ENCODE measurements at places on chromosomes 12 and 14.

GRCh38 chr12:114638790-114639435 is 45.1 kb downstream of the TBX3 start:
- no peak for DNase-seq

DNA sequence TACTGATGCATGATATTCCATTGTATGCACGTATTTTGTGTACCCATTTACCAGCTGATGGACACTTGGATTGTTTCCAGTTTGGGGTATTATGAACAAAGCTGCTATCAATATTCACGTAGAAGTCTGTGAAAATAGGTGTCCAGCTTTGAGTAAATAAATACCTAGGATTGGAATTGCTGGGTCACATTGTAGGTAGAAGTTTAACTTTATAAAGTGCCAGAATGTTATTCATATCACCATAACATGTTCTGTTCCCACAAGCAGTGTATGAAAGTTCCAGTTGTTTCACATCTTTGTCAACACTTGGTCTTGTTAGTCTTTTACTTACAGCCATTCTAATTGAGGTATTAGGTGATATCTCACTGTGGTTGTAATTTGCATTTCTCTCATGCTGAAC is 108.0 kb upstream of the METAP2 start:
- DNase-seq: no peak

DNA sequence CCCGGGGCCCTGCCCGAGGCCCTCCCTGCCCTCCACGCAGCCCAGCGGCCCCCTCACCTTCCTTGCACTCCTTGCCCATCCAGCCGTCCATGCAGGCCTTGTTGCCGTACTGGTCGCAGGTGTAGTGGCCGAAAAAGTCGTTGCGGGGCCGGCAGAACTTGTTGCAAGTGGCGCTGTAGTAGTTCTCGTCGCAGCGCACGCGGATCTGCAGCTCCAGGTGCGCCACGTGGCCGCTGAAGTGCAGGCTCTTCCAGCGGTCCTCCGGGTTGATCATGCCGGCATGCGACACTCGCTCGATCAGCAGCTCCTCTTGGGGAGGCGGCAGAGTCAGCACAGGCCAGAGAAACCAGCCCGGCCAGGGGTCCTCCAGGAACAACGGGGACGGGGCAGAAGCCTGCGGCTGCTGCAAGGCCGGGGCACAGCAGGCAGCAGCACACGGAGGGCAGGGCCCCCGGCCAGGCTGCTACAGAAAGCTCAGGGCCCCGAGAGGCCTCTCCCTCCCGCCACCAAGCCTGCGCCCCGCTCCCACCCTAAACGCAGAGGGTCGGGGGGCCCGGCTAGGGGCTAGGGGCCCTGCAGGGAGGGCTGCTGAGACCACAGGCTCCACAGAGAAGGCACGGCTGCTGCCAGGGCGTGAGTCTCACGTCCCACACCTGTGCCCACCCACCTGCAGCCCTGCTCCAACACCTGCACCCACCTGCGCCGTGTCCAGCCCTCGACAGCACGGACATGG is 12.7 kb downstream of the JAG2 start:
- no peak for DNase-seq

DNA sequence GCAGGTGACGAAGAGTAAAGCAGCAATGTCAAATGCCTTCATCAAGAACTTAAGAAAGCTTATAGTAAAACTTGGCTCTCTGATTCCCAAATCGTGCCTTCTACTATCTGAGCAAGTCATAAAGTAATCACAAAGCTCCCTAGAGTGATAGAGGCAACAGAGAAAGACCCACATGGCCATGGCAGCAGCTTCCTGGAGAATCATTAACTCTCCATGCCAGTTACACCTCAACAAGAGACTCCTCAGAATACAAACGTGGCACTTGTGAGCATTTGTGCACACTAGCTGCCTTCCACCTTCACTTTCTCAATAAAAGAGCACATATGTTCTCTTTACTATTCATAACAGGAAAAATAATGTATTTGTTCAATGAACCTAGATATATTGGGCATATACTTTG is 48.0 kb downstream of the PLCZ1 start:
- DNase-seq: no peak

GRCh38 chr12:104712477-104712876 is 245.6 kb downstream of the SLC41A2 start:
- no peak for DNase-seq

GRCh38 chr12:117980616-117981015 is 11.8 kb upstream of the KSR2 start:
- no peak for DNase-seq

- DNase-seq: no peak
Measured at GRCh38 chr14:61466905-61467280, 145.5 kb downstream of the PRKCH start.

DNA sequence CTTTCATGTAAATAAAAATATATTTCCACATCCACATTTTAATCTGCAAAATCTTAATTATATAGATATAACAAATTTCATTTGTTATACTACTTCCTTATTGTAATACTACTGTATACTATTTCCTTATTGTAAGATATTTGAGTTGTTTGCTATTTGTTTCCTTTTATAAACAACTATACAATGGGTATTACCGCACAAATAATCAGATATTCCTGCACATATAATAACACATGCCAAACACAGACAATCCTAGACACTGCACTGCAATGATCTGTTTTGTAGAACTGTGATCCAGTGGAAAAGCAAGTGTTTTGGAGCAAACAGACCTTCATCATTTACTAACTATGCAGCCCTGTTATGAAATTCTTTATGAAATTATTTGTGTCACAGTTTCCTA is 30.5 kb downstream of the PRKD1 start:
- no peak for DNase-seq

GRCh38 chr12:128959901-128960300 is 106.6 kb downstream of the GLT1D1 start:
- DNase-seq: no peak

DNA sequence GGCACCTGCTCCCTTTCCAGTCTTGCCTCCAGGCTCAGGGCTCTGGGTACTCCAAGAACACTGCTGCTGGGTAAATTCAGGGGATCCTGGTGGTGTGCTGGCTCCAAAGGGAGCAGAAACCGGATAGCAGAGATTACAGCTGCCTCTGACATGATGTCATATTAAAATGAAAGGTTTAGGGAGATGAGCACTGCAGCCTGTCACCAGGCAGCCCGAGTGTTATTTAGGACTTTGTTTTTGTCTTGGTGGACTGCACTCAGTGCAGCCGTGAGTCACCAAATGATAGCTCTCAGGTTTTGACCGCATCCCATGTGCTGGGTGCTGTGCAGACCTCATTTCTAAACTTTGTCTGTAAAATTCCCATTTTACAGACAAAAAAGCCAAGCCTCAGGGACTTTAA is 266.0 kb upstream of the CRY1 start:
- peak; percentile 33 for DNase-seq

GRCh38 chr12:109879351-109880042 is 844 bp downstream of the GLTP start:
- DNase-seq: no peak

GRCh38 chr12:76571256-76571655 is 11.7 kb upstream of the OSBPL8 start:
- no peak for DNase-seq

DNA sequence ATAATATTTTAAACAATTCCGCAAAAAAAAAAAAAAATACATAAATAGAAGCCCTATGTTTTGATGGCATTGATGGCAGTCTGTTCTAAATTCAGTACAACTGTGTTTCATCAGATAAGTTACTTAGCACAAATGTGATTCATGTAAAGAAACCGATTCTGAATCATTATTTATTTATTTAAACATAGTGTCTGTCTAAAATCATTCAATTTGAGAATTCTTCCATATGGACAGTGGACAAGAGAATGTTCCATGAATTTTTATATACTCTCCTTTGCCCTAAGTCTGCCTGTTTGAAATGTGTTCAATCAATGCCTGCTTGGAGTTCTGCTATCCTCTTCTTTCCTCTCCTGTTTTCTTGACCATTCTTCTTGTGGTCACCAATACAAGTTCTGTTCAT is 126.5 kb downstream of the PDE3A start:
- DNase-seq: no peak

- no peak for DNase-seq
Measured at GRCh38 chr14:53621433-53621832, 335.2 kb downstream of the BMP4 start.

DNA sequence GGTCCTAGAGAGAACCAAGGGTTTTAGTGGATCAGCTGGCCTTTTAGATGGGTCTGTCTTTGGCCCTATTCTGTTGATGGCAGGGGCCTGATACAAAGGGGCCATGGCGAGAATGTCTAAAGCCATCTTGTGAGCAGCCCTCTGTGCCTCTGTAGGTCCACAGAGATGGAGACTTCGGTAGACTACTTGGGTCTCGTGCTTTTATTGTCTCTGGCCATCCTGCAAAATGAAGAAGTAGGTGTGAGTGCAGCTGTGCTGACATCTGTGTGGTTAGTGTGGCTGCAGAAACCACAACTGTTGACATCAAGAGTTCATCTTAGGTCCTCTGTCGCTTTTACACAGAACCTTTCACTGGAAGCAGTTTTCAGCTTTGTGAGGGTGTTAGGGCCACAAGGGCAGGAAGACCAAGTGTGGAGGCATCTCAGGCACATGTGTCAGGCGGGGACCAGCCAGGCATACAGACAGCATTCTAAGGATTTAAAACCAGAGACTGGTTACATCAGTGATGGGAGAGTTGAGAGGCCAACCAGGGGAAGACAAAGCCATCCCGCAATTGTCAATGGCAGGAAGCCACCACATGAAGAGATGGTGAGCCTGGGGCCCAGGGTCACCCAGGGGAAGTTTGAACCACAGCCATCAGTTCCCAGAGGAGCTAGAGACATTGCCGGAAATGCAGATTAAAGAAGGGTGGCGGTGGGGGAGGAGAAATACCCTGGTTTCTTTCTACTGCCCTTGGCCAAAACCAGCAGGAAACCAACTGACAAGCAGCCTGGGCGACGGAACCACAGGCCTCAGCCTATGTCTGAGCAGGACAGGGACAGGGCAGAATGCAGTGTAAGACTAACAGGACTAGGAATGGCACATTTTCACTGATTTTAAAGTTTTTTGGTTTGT is 13.0 kb upstream of the TPCN1 start:
- no peak for DNase-seq

GRCh38 chr12:47007048-47007447 is 72.4 kb upstream of the PCED1B start:
- DNase-seq: no peak

GRCh38 chr12:65608319-65608916 is 215.9 kb upstream of the HMGA2 start:
- DNase-seq: no peak

- no peak for DNase-seq
Measured at GRCh38 chr14:75295491-75296345, 17.1 kb downstream of the FOS start.

- DNase-seq: no peak
Measured at GRCh38 chr12:51632623-51633022, 41.6 kb downstream of the SCN8A start.

- no peak for DNase-seq
Measured at GRCh38 chr14:64879635-64880220, at the start of gene SPTB. TSS of gene SPTB (minus strand) at chr14:64879907. CDS start at chr14:64823094, 56,813 bp downstream.

- DNase-seq: peak; percentile 24
Measured at GRCh38 chr12:123591702-123592481, 7.5 kb downstream of the TMED2 start.

GRCh38 chr12:40684986-40685385 is 7.3 kb upstream of the CNTN1 start:
- DNase-seq: no peak

GRCh38 chr12:58931518-58931917 is 11.2 kb upstream of the LRIG3 start:
- no peak for DNase-seq

- DNase-seq: no peak
Measured at GRCh38 chr14:22112004-22112403, 438.4 kb upstream of the OR4E1 start.

DNA sequence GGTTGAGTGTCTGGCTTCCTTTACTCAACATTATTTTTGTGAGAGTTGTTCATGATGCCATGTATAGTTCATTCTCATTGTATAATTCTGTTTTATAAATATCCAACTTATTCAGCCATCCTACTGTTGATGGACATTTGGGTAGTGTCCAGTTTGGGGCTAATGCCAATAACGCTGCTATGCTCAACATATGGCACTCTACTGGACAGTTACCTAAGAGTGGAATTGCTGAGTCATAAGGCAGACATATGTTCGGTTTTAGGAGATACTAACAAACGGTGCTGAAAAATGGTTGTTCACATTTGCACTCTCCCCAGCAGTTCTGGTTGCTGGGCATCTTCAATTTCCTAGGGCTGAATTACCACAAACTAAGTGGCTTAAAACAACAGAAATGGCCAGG is 28.7 kb upstream of the P2RX4 start:
- DNase-seq: no peak

- DNase-seq: no peak
Measured at GRCh38 chr12:93950311-93950710, 198.1 kb upstream of the PLXNC1 start.

DNA sequence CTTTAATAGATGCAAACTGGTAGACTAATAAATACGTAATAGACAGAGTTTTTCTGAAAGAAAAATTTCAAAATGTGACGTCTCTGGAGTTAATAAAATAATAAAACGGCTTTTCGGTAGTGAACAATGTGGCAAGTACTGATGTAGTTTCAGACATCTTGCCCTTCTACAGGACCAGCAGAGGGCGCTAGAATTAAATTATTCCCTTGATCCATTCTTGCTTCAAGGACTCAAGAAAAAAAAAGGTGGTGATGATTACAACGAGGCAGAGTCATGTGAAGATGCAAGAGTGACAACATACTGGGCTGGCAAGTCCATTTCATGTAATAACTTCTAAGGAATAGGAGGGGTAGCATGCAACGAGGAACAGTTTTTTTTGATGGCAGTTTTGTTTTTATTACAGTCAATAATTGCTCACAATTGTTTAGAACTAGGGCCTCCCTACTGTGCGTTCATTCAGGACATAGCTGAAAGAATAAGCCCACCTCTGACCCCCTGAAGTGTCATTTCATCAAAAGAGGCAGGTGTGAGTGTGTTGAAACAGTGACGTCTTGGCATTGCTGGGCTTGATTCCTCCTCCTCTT is 101.0 kb upstream of the GZMB start:
- peak; percentile 3 for DNase-seq

DNA sequence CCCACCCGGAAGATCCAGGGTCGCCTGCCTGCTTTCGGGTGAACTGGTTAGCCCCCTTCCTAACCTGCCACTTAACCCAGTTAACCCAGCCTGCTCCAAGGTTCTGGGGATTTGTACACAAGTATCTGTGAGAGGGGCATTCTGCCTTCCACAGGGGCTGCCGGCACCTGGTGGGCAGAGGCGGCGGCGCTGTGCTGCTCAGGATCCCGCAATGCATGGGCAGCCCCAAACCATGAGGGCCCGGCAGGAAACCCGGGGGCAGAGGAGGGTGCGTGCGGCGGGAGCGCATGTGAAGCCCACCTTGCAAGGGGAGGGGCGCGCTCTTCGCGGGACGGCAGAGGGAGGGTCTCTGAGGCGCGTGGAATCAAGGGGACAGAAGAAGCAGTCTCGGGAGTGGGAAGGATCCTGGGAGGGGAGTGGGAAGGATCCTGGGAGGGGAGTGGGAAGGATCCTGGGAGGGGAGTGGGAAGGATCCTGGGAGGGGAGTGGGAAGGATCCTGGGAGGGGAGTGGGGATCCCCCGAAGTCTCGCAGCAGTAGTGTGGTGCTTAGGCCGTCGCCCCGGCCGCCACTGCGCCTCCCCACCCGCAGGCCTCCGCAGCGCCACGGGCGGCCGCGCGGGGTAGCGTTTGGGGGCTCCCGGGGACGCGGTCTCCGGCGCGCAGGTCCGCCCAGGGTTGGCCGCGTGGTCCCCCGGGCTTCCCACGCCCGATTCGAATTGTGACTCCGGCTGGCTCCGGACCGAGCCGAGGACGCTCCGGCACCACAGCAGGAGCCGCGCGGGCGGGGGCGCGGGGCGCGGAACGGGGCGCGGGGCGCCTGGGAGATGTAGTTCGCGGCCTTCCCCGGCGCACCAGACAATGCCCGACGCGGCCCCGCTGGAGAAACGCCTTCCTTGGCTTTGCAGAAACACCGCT is 4.9 kb upstream of the MTA1 start:
- DNase-seq: peak; percentile 11

Measured in AG04450 (cell line).